ENCODE measurements at places on chromosomes 2 and 18.

DNA sequence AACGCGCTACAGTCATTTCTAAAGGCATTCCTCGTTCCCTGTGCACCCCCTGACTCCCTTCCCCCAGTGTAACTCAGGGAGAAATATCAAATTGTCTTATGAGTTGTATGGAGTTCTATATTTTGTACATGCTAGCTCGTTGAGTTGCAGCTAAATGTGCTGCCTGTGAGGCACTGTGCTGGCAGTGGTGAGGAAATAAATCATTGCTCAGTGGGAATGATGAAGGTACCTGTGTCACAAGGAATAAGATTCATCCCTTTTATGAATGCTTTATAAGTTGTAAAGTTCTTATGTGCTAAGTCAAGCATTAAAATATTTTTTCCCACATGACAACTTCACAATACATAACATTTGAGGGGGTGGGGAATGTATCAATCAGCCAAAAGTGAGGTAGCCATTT lies 939.6 kb upstream of the CRIM1 start:
- no peak for DNase-seq

- no peak for DNase-seq
Measured at GRCh38 chr18:33116376-33116775, 324.1 kb downstream of the CCDC178 start.

- peak; percentile 27 for DNase-seq
Measured at GRCh38 chr2:197777823-197778407, 7.2 kb downstream of the BOLL start.

DNA sequence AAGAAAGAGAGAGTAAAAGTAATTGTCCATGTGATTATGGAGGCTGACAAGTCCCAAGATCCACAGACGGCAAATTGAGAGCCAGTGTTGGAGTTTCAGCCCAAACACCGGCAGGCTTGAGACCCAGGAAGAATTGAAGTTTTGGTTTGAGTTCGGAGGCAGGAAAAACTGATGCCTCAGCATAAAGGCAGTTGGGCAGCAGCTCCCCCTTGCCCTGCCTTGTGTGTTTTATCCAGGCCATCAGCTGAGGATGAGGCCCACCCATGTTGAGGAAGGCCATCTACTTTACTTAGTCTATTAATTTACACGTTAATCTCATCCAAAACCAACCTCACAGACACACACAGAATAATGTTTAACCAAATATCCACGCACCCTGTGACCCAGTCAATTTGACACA lies 64.6 kb upstream of the SERPINE2 start:
- no peak for DNase-seq
